ENCODE measurements at places on chromosomes 1 and 21.

- no peak for DNase-seq
These were observed 11.1 kb downstream of the EPB41 start for GRCh38 chr1:28925350-28925891.

- DNase-seq, result no peak
These were observed 19.9 kb downstream of the PRXL2B start for GRCh38 chr1:2606396-2606880.

GRCh38 chr21:42269386-42269785 lies 45.8 kb downstream of the TFF3 start:
- DNase-seq, result no peak

DNA sequence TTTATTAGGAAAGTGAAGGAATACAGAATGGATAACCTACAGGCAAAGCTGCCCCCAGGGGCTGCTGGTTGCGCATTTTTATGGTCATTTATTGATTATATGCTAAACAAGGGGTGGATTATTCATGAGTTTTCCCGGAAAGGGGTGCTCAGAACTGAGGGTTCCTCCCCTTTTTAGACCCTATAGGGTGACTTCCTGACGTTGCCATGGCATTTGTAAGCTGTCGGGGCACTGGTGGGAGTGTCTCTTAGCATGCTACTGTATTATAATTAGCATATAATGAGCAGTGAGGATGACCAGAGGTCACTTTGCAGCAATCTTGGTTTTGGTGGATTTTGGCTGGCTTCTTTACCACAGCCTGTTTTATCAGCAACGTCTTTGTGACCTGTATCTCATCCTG lies 5.9 kb upstream of the ASAP3 start:
- no peak for DNase-seq

DNA sequence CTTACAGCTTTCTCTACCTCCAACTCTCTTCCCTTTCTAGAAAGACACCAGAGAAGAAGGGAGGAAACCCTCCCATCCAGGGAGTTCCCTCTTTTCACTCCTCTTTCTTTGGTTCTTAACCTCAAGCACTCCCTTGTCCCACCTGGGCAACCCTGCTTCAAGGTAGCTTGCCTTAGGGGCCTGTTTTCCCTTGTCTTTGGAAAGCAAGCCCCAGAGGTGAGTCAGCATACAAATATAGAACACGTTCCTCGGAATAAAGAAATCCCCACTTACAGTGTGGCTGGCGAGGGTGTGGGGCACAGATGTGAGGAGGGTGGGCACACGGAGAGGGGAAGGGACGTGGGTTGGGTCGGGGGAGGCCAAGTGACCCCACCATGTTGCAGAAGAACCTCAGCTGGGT lies 26.1 kb upstream of the KCNE2 start:
- DNase-seq, result no peak

Data from activated CD4-positive, alpha-beta memory T cell treated with anti-CD3 and anti-CD28 coated beads for 36 hours (primary cell).